ENCODE measurements at places on chromosomes 11 and 22. TPM values are rescaled to one million over a fixed set of nuclear protein-coding genes. Genes with fewer than 3 reads are reported as not detected.
A peak's percentile ranks its signal among the peaks of the same experiment; 100 is the strongest.

The SOX6 gene
- total RNA-seq = 0.21 TPM

The CFAP300 gene
- total RNA-seq = 6.4 TPM

The DRICH1 gene
- not detected for total RNA-seq

The FXYD6 gene
- 0.54 TPM for total RNA-seq

The NLRX1 gene
- total RNA-seq = 25.2 TPM

The SEPTIN3 gene
- 3.9 TPM for total RNA-seq

The GGTLC2 gene
- not detected for total RNA-seq

DNA sequence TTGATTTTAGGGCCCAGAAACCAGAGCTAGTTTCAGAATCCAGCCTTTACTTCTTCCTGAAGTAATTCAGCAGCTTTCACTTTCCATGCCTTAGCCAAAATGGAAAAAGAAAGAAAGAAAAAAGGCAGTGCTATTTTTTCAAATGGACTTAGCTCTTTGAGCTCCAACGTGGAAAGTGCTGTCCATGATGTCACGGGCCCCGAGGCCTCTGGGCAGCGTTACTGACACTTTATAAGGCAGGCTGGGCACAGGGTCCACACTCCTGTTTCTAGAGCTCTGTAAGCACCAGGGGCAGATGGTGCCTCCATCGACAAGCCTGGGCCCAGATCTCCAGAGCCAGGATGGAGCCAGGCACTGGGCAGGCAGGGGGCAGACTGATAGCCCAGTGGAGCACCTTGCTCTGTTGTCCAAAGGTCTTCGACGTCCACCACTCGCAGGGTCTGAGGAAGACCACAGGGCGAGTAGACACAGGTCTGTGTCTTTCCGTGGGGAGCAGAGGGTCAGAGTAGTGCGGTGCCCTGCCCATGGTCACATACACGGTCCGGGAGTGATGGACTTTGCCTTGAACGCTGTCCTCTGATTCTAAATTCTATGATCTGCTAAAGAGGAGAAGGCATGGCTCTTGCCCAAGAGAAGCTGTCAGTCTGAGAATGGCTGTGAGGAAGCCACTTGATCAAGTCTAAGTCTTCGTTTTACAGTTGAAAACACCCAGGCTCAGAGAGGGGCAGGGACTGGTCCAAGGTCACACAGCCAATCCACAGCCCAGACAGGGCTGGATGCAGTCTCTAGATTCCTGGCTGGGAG lies 22.0 kb upstream of the WNT11 start:
- H3K36me3 ChIP-seq = no peaks in the 10 kb centered on the region
- no peak overlapping the region for H3K27ac ChIP-seq
- peaks cover 5% of the 10 kb centered on the region for H3K4me1 ChIP-seq
- no peak overlapping the region for H3K4me3 ChIP-seq

DNA sequence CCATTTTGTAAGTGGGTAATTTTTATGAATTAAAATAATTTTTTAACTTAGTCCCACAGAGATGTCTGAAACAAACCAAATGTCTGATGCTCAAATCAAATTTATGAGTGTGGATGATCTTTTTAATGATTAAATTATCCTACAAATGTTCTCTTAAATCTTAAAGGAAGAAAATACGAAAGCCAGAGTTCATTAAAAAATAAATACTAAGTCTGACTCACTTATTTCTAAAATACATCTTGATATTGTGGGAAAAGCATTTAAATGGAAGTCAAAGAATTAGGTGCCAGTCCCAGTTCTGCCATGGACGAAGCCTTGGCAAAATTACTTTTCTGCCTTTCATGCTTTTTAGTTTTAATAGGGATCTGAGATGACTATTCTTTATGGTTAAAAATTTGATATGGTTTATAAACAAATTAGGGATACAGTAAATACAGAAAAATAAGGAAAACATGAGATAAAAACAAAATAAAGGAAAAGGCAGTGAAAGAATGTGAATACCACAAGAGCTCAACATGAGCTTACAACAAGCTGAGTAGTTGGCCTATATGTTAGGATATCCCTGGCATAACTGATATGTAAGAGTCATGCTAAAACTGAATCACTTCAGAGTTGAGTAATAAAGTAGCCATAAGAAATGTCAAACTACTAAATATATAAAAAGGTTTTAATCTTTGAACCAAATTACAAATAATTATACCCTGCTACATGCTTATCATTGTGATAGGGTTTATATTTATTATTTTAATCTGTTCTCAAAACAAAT lies 9.2 kb downstream of the CCDC34 start:
- H3K27me3 ChIP-seq = no peaks in the 10 kb centered on the region
- H3K27ac ChIP-seq = peak overlapping the region; percentile 9
- peaks cover 6% of the 10 kb centered on the region for H3K36me3 ChIP-seq

- H3K4me1 ChIP-seq = no peaks in the 10 kb centered on the region
- no peak overlapping the region for H3K4me3 ChIP-seq
- no peak for DNase-seq
- no peak overlapping the region for H3K27ac ChIP-seq
- H3K27me3 ChIP-seq = no peaks in the 10 kb centered on the region
Measured at GRCh38 chr22:22196833-22197477, 47.6 kb upstream of the VPREB1 start.

- H3K27ac ChIP-seq = no peak overlapping the region
- H3K36me3 ChIP-seq = no peaks in the 10 kb centered on the region
- no peak for DNase-seq
- H3K27me3 ChIP-seq = peaks cover 4% of the 10 kb centered on the region
- H3K4me3 ChIP-seq = no peak overlapping the region
- H3K4me1 ChIP-seq = no peaks in the 10 kb centered on the region
Measured at GRCh38 chr11:118099838-118100556, 13.2 kb upstream of the SMIM35 start.

DNA sequence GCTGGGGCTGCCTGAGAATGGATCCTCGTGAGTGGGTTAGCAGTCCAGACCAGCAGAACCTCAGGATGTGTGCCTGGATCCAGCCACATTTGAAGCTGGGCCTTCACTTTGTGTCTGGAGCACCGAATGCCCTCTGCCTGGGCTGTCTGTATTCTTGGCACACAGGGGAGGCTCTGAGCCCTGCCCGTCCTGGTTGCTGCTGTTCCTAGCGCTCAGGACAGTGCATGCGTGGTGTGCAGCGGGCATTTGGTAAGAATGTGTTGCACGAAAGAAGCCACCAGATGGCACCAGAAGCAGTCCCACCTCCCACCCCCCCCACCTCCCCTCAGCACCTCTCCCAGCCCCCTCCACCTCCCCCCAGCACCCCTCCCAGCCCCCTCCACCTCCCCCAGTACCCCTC lies 4.1 kb upstream of the MAPK11 start:
- DNase-seq = no peak
- no peak overlapping the region for H3K4me3 ChIP-seq
- no peaks in the 10 kb centered on the region for H3K27me3 ChIP-seq
- H3K36me3 ChIP-seq = no peaks in the 10 kb centered on the region
- H3K4me1 ChIP-seq = peaks cover 21% of the 10 kb centered on the region
- H3K27ac ChIP-seq = peak overlapping the region; percentile 59

- no peaks in the 10 kb centered on the region for H3K36me3 ChIP-seq
- H3K4me3 ChIP-seq = no peak within 1 kb of the TSS
- DNase-seq = no peak
Measured at GRCh38 chr11:62269654-62270278, at the start of gene SCGB2A2. Gene SCGB2A2, plus strand, starts transcription at chr11:62270158. Its CDS starts 59 bp downstream, at chr11:62270217.

DNA sequence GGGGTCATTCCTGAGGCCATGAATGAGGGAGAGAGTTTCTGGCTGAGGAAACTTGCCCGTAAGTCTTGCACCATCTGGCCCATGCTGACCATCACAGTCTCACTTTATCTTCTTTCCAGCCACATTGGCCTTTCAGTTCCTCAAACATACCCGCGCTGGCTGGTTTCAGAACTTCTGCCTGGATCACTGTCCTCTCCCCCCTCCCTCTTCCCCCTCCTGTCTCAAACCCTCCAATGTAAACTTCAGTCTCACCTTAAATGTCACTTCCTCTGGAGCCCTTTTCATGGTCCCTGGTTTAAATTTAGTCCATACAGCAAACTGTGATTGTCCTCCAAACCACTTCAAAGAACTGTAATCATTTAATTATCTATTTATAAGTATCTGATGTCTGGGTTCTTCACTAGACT lies 3.7 kb upstream of the TMEM109 start:
- H3K27me3 ChIP-seq = 0 out of 2 replicates have a peak, but pooled peaks cover 3% of the 10 kb centered on the region
- H3K36me3 ChIP-seq = peaks cover 3% of the 10 kb centered on the region
- H3K27ac ChIP-seq = no peak overlapping the region
- H3K4me3 ChIP-seq = no peak overlapping the region

DNA sequence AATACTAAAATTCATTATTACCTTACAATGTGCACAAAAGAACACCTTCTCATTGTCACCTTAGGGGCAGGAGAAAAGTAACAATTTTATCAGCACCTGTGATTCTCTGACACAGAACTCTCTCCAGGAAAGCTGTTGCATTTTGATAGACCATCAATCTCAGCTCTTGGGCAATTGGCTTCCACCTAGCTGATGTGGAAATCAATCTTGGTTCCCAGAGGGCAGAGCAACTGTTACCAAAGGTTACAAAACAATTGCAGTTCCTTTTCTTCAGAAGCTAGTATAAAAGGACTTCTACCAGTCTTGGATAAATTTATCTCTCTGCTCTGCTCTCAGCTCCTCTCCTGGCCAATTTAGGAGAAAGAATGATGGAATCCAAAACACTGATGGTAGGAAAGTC lies 157.8 kb upstream of the DDI1 start:
- no peaks in the 10 kb centered on the region for H3K27me3 ChIP-seq
- no peak overlapping the region for H3K27ac ChIP-seq
- H3K36me3 ChIP-seq = no peaks in the 10 kb centered on the region

DNA sequence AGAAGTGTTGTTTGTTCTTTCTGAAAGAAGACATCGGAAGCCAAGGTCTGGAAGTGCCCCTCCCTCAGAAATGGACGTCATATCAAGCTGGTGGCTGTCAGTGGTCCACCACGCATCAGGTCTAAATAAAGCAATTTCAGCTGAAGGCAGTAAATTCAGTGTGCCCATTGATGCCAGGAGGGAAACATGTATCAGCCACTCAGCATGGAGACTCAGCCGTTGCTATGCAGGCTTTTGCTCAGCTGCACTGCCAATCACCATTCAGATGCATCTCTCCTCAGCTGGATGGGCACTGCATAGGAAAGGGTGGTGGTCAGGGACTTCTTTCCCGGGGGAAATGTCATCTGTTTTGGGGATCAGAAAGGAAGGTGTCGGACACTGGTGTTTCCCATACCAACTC lies 878.2 kb downstream of the NTM start:
- H3K4me3 ChIP-seq = no peak overlapping the region
- no peak overlapping the region for H3K27ac ChIP-seq
- no peak for DNase-seq

- peaks cover 46% of the 10 kb centered on the region for H3K27me3 ChIP-seq
- no peaks in the 10 kb centered on the region for H3K36me3 ChIP-seq
- H3K27ac ChIP-seq = no peak overlapping the region
- H3K4me1 ChIP-seq = no peaks in the 10 kb centered on the region
Measured at GRCh38 chr11:128593281-128593680, 5.9 kb upstream of the ETS1 start.

- H3K27me3 ChIP-seq = no peaks in the 10 kb centered on the region
- DNase-seq = no peak
- no peaks in the 10 kb centered on the region for H3K4me1 ChIP-seq
- no peak overlapping the region for H3K27ac ChIP-seq
- no peaks in the 10 kb centered on the region for H3K36me3 ChIP-seq
Measured at GRCh38 chr11:127055236-127055635, 54.7 kb upstream of the KIRREL3 start.

DNA sequence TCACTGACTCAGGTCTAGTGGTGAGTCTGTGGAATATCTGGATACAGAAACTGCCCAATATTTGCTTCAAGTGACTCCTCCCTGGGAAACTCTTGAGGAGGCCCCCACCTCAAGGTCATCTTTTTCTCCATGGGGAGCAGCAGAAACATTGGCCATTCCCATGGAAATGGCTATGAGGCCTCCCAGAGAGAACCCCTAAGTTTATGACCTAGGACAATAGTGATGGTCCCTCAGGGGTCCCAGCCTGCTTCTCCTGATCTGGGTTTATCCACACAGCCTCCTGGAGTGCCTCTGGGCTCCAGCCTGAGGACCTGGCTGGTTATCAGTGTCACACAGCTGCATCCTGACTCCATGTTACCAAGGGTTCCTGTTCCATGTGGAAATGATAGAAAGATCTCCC lies 131.2 kb downstream of the ZNF280B start:
- DNase-seq = no peak
- no peak overlapping the region for H3K4me3 ChIP-seq
- no peaks in the 10 kb centered on the region for H3K27me3 ChIP-seq

GRCh38 chr11:624705-625635 lies at the start of gene CDHR5:
Gene CDHR5, minus strand, starts transcription at chr11:624955. Its CDS starts 53 bp downstream, at chr11:624902.
- H3K4me1 ChIP-seq = peaks cover 22% of the 10 kb centered on the region
- H3K4me3 ChIP-seq = no peak within 1 kb of the TSS
- H3K27ac ChIP-seq = no peak within 1 kb of the TSS
